HepG2 (cell line): ENCODE measurements at places on chromosomes 5 and 9.

- no peak for DNase-seq
Observed at GRCh38 chr9:120038342-120038741, 541.6 kb downstream of the CDK5RAP2 start.

DNA sequence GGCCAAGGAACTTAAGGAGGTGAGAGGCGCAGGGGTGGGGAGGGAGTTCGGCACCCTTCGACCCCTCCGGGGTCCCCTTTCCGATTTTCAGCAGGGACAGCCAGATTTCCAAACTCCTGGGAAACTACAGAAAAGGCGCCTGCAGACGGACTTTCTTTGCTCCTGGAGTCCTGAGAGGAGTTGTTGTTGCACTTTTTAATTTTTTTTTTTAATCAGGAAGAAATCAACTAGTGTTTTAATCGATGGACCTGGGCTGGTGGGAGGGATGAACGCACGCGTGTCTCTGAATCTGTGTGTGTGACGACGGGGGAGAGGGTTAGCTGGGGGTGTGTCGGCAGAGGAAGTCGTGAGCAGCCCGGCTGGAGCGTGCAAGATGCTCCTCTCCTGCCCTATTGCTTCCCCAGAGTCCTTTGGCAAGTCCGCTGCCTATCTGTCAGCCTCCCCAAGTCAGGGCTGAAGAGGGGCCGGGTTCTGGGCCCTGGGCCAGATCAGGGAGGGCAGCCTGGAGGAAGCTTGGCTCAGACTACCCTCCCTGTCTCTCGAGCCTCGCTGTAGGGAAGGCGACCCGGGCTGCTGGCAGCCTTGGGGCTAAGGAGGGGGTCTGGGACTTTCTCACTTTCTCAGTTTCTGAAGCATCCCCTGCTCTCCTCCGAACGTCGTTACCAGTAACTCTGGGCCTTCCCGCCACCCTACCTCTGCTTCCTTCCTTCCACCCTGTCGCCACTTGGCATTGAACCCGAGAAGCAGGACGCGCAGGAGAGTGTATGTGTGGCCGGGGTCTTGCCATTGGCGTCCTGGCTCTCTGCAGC lies 731 bp downstream of the PRR16 start:
- no peak for DNase-seq

- no peak for DNase-seq
Observed at GRCh38 chr5:57482671-57483106, at the start of gene ACTBL2. Gene ACTBL2, minus strand, starts transcription at chr5:57482811. Its CDS starts 104 bp downstream, at chr5:57482707.

- DNase-seq, result no peak
Observed at GRCh38 chr5:72248410-72248981, 71.5 kb downstream of the MRPS27 start.

GRCh38 chr9:132875159-132875558 lies 2.9 kb downstream of the AK8 start:
- DNase-seq, result no peak

DNA sequence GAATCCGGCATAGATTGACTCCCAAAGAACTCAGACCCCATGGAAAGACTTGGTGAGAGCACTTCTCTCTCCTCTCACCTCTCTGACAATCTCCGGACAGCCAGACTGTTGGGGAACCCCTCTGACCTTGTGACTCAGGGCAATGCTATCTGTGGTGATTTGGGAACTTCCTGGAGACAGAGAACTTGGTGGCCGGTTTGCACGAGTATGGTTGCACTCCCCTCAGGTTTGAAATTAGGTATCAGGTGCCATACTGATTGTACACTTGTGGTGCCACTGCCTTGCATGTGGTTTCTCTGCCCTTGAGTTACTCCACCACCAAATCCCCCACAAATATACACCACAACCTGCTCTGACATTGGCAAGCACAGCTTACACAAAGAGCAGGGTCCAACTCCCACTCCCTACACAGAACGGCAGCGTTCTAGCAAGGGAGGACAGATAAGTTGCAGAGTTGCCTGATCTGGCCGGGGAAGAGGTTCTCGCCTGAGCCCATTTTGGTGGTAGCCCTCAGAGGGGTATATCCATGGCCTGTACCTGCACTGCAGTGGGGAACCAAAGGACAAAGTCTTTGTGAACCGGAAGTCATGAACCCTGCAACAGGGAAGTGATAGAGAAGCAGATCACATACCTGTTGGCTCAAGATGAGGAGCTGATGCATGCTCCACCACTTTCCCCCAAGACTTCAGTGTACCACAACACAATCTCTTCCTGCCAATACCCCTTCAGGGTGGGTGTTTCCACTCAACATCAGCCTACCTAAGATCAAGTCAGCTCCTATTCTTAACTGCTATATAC lies 255.1 kb downstream of the MCTP1 start:
- DNase-seq, result no peak

- no peak for DNase-seq
Observed at GRCh38 chr5:170805666-170806065, 22.1 kb downstream of the GABRP start.

DNA sequence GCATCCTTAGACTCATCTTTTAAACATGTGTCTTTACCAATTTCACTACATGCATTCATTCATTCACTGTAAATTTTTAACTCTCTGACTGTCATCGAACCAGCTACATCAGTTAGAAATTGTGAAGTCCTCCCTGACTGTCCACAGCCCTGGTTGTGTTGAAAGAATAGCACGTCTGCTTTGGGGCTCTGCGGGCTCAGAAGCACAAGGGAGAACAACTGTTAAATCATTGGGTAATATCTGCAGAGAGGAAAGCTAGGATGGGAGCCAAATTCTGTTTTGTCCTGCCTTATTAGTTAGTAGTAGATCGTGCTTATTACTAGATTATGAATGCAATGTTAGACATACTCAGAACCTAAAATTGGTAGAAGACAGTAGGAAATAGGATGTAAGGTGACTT lies 26.3 kb upstream of the FAM120AOS start:
- no peak for DNase-seq

GRCh38 chr9:121233906-121234831 lies 32.5 kb upstream of the RAB14 start:
- DNase-seq, result no peak

- no peak for DNase-seq
Observed at GRCh38 chr5:143213851-143214363, 189.6 kb downstream of the NR3C1 start.

- DNase-seq, result no peak
Observed at GRCh38 chr5:149688406-149688805, 41.7 kb upstream of the PPARGC1B start.

- no peak for DNase-seq
Observed at GRCh38 chr9:117704597-117704996, 394 bp downstream of the TLR4 start.

DNA sequence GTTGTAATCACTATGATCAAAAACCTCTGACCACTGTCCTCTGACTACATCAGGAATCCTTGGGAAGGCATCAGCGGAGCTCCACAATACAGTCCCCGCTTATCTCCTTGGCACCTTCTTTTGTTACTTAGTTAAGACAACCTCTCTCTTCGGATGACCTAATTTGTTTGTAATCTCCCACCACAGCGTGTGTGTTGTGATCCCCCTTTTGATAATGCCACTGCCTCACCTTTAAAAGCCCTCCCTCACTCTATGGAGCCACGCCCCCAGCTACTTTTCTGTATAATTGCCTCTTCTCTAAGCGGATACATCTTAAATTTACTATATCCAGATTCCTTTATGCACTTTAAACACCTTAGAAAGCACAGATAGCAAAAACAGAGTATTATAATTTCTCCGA lies 35.9 kb downstream of the OR2Y1 start:
- no peak for DNase-seq
